Fibroblast of skin of abdomen (primary cell): ENCODE measurements at places on chromosomes 12 and 14.

- no peak for DNase-seq
These were observed 255.3 kb downstream of the ANO2 start for GRCh38 chr12:5689773-5690172.

DNA sequence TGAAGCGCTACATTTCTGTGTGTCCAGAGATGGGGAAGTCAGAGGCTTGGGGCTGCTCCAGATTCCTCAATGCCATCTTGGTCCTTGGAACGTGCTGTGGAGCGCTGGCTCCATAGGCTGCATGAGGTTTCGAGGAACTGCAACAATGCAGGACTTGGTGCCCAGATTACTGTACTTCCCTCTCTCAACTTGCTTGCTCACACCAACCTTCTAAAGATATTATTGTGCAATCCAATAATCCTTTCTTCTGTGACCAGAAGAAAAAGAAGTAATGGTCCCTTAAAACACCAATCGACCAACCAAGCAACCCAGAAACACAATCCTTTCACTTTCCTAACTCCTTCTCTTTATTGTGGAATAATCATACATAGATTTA is 3.7 kb downstream of the PRICKLE1 start:
- no peak for DNase-seq

- DNase-seq, result no peak
These were observed 9.8 kb upstream of the FERMT2 start for GRCh38 chr14:52960627-52961026.

GRCh38 chr14:77674931-77675330 is 32.9 kb downstream of the ALKBH1 start:
- DNase-seq, result no peak

DNA sequence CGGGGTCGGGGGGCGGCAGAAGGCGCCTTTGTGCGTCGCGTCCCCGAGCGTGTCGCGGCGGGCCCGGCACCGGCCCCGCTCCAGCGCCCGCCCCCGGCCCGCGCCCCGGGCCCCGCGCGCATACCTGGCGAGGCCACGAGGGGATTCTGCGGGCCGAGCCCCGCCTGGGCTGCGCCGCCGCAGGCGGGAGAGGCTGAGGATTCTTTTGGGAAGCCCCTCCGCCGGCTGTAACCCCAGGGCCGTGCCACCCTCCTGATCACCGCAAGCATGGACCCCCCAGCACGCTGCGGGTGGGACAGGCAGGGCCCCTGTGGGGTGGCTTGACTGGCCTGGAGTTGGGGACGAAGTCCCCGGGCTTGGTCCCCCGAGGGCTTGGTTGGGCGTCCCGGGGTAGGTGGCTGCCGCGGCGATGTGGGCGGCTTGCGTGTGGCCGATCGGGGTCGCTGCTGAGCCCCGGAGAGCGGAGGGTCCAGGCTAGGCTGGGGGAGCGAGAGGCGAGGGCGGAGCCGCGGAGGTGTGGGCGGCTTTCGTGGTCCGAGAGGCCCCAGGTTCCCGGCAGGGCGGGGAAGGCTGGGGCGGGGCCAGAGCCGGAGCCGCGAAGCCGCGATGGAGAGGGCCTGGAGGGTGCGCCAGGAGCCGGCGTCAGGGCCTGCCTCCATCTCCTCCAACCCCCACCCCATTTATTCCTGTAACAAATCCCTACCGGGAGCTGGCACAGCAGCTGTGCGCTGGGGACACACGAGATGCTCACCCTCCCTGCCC is 28.4 kb upstream of the GPR132 start:
- peak; percentile 81 for DNase-seq

GRCh38 chr14:87286191-87286590 is 706.8 kb downstream of the GALC start:
- DNase-seq, result no peak
